ENCODE measurements at places on chromosomes 7 and 10.

GRCh38 chr7:43721193-43721806 lies 8.0 kb downstream of the COA1 start:
- DNase-seq: peak; percentile 48

DNA sequence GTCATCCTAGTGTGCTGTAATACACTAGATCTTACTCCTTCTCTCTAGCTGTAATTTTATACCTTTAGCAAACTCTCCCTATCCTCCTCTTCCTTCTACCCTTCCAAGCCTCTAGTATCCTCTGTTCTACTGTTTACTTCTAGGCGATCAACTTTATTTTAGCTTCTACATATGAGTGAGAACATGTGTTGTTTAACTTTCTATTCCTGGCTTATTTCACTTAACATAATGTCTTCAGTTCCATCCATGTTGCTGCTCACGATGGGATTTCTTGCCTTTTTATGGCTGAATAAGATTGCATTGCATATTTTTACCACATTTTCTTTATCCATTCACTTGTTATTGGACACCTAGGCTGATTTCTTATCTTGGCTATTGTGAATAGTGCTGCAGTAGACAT lies 318.6 kb downstream of the MALRD1 start:
- DNase-seq: no peak

DNA sequence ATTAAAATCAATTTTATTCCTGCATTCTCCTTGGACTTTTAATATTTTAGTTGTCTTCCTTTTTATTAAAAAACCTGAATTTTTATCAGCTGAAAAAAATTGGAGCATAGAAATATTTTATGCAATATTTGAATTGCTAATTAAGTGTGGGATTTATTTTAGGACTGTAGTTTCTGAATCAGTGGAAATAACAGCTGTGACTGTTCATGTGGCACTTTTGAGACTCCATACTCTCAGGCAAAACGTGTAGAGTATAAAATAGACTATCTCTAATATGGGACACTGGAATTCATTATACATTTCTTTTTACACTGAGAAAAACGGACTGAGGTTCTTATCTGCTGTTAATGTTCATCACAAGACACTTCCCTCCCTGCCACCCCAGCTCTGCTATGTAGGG lies 558.3 kb upstream of the TPK1 start:
- DNase-seq: no peak

- DNase-seq: no peak
These were observed 20.8 kb upstream of the DDIT4 start for GRCh38 chr10:72252972-72253371.

DNA sequence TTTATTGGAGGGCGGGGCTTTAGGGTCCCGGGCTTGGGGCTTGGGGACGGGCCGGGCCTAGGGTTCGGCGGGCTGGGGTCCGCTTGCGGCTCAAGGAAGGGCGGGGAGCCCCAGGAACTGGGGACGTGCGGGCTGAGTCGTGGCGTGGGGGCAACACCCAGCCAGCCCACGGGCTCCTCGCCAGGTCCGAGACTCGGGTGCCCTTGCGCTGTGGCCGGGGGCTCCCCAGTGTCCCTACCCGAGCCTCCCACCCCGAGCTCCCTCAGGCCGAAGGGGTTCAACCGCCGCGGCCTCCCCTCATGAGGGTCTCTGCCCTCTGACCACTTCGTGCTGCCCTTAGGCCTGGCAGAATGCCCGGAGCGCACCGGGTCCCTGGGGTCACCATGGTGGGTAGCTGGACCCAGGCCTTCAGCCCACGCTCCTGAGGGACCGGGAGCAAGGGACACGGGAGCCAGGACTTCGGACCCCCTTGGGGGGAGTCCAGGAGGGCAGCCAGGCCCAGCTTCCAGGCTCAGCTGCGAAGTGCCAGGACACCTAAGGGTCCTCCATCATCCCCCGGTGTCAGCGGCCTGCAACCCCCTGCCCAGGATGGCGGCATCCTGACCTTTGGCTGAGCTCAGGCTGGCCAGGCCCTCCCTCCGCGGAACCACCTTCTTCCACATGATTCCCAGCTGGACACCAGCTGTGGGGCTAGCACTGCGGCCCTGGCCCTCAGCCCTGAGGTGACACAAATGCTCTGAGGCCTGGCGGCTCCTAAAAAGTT lies 524 bp upstream of the FUOM start:
- no peak for DNase-seq

DNA sequence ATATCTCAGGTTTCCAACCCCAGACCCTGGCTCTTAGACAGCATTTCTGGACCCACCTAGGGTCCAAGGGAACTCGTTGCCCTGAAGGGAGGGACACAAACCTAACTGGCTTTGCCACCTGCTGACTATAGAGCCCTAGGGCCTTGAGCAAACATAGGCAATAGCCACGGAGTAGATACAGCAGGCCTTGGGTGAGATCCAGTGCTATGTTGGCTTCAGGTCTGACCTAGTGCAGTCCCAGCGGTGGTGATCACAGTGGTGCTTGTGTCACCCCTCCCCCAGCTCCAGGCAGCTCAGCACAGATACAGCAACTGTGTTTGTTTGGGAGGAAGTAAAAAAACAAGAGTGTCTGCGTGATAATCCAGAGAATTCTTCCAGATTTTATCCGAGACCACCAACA lies 9.7 kb upstream of the TNKS2 start:
- no peak for DNase-seq

DNA sequence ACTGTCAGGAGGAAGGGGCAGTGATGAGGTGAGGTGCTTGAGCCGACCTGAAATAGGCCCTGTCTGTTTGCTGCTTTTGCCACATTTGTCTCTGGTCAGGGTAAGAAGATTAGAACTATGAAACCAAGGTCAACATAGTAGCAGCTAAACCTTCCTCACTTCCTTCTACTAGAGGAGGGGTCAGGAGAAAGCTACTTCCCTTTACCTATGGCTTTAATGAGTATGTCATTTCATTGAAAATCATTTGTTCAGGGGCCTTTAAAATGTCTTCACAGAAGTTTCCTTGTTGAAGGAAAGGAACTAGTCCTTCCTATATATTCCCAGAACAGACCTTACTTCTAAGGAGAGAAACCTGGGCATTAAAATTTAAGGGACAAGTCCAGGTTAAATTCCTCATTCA lies 19.0 kb downstream of the HYAL4 start:
- no peak for DNase-seq

GRCh38 chr10:5812283-5813090 lies 747 bp downstream of the GDI2 start:
- DNase-seq: peak; percentile 50

DNA sequence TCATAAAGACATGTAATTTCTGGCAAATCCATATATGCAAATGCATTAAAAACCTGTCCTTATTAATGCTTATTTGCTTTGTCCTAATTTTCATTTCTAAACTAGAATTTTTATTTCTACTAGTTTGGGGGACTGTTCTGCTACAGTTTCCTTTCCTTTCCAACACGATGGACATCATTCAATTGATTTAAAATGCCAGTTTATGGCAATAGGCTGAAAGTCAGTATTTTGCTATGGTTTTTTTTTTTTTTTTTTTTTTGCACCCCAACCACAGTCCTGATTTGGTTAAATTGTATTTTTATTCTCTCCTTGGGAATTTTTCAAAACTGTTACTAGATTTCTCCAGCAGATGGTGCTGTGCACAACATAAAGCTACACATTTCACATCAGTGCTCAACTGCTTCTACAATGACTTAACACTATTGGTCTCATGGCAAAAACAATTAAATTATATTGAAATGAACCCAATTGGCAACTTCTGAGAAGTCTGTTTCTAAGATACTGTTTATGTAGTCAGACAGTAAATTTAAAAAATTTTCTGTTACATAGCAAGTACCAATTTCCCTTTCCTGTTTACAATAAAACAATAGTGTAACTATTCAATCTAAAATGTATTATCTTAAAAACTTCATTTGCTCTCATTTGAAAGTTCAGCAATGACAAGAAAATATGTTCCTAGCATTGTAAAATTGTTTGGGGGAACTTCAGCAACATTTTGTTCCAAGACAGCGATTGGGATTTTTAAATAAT lies 193.8 kb upstream of the CCDC6 start:
- peak; percentile 42 for DNase-seq

GRCh38 chr10:110651044-110651958 lies 7.2 kb downstream of the RBM20 start:
- peak; percentile 35 for DNase-seq

DNA sequence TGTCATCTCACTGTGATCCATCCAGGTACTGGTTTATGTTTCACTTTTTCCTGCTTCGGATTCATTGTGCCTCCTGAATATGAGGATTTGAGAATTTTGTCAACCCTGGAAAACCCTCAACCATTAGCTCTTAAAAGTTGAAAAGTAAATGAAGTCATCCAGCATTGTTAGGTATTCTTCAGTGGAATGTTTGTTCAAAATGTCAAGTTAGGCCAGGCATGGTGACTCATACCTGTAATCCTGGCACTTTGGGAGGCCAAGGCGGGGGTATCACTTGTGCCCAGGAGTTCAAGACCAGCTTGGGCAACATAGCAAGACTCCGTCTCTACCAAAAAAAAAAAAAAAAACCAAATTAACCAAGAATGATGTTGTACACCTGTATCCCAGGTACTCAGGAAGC lies 222.1 kb downstream of the NSUN6 start:
- DNase-seq: no peak

DNA sequence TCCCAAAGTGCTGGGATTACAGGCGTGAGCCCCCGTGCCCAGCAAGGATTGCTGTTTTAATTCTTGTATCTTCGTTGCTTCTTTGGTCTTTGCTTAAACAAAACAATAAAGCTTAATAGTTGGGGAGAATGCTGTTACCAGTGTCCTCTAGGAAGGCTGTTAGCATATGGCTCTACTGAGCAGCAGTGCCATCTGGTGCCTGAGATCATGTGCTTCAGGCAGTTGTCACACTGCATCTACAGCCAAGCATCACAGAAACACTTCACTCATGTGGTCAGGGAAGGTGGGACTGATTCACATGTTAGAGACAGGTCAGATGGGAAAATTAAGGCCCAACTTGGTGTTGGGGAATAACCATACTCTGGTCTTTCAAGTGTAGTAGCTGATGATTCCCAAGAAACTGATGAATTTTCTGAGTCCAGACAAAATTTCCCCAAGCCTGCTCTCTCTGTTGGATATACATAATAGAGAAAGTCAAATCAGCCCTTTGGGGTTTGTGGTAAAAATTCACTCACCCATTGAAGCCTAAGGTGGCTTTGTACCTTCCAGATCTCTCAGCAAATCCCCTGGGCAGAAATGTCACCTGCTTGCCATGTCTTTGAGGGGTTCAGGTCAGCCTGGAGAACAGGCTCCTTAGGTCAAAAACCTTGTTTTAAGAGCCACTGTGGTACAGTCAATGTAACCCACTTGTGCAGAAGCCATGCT lies 28.4 kb downstream of the UBE2D4 start:
- peak; percentile 25 for DNase-seq

GRCh38 chr7:77262316-77262715 lies 62.7 kb upstream of the FGL2 start:
- no peak for DNase-seq

DNA sequence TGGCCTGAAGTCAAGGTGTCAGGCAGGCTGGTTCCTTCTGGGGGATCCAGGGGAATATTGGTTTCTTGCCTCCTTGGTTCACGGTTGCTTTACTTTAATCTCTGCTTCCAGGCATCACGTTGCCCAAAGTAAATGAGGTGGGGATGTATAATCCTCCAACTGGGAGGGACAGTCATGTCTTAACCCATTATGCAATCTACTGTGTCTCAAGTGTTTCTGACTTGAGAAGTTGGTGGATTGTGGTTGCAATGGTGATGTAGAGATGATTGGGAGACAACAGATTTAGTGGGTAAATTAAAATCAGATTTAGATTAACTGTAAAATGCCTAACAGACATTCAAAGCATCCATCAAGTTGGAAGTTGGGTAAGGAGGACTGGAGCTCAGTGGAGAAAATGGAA lies 32.7 kb downstream of the TBXAS1 start:
- no peak for DNase-seq

DNA sequence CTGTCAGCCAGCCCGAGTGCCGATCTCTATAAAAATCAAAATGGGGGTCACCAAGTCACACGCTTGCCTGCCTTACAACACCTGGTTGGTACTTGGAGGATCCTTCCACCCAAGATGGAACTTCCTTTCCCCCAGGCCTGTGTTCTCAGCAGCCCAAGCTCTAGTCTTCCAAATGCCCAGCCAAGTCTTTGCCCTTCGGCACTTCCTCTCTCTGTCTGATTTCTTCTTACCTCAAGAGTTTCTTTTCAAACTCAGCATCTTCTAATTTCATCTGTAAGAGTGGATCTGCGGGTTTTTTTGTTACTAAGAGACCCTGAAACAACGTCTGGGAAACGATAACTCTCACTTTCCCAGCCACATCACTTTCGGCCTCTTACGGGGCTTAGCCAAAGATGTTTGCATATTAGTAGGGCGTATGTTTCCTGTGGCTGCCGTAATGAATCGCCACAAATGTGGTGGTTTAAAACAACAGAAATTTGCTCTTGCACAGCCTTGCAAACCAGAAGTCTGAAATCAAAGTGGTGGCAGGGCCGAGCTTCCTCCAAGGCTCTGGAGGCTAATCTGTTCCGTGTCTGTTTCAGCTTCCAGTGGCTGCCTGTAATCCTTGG lies 219.9 kb downstream of the TCF7L2 start:
- DNase-seq: peak; percentile 38

GRCh38 chr7:573269-573932 lies 53.8 kb upstream of the PDGFA start:
- DNase-seq: no peak

DNA sequence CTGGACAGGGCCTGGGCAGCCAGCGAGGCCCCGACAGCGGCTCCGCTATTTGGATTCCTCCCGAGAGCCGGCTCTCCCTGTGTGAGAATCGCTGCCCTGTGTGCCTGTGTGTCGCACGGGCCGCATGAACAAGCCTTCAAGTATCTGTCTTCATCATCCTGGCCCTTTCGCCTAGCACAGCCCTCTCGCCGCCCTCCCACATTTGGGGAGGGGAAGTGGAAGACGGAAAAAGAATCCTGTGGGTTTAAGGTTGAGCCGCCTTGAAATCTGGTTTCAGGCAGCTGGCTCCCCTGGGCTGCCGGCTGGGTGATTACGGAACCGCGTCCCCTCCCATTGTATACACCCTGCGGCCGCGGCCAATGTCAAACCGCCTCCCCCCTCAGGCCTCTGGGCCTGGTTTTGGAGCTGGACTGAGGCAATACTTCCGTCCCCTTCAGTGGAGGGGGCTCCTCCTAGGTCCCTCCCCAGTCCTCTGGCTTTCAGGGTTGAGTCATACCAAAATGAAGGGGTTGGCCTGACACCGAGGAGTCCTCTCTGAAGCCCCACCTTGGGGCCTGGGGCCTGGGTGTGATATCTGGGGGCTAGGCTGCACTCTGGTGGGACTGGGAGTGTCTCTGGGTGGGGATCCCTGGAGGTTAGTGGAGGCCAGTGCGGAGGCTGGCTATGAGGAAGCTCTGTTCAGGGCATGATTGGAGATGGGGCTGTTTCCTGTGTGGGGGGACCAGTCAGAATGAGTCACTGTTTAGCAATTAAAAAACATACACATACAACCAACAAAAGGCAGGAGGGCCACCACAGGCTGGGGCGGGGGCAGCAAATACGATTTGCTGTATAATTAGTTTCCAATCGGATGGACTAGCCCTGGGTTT lies 1.7 kb downstream of the TRIM8 start:
- DNase-seq: peak; percentile 83

DNA sequence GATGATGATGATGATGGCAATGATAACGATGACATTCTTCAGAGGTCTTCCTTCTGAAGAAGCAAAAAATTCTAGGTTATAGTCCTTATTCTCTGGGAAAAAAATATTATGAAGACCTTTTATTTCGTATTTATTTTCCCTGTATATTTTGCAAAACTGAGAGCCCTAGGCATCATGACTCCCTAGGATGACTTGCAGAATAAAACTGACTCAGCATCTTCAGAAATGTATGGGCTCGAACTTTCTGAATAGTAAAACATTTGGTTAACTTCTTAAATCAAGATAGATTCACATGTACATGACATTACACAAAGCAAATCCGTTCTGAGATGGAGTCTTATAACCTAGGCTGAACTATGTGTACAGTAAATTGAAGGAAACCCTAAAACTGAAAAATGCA lies 29.4 kb downstream of the DKK1 start:
- no peak for DNase-seq

All from activated CD4-positive, alpha-beta T cell treated with anti-CD3 and anti-CD28 coated beads, Interleukin-2, Interleukin-4, amounts not matched to agents 100 ng/mL and 50 ng/mL, durations not matched to agents 16 hours and 8 hours (primary cell).